ENCODE measurements at places on chromosomes 13 and 19. TPM values are rescaled to one million over a fixed set of nuclear protein-coding genes. Genes with fewer than 3 reads are reported as not detected.

DNA sequence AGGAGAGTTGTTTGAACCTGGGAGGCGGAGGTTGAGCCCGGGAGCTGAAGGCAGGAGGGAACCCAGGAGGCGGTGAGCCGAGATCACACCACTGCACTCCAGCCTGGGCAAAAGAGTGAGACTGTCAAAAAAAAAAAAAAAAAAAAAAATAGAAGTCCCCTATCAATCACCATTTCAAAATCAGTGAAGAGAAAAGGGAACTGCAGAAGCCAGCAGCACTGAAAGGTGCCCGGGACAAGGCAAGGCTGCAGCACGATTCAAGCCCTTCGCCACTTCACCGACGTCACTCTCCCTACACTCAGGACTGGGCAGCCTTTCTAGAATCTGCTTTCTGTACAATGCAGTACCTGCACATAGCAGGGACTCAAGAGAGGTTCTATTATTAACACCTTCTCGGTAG lies 21.9 kb upstream of the USP12 start:
- no peaks in the 10 kb centered on the region for H3K27me3 ChIP-seq
- DNase-seq = no peak
- H3K4me3 ChIP-seq = no peak overlapping the region
- H3K36me3 ChIP-seq = no peaks in the 10 kb centered on the region

DNA sequence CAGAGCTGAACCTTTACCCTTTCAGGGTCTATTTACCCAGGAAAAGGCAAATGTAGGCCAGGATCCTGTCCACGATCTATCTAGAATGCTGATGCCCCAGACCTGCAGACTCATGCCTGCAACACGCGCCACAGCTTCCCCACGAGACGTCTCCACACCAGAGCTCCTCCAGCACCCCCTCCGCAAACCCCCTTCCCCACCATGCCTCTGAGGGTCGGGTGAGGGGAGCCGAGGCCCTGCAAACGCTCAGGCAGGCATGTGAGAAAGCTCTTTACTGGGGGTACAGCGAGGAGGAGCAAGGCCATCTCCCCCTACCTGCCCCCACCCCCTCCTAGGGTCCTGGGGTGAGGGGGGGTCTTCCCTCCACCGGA lies 8.9 kb downstream of the DYRK1B start:
- peaks cover 24% of the 10 kb centered on the region for H3K36me3 ChIP-seq
- H3K4me1 ChIP-seq = peaks cover 12% of the 10 kb centered on the region
- DNase-seq = no peak
- no peaks in the 10 kb centered on the region for H3K27me3 ChIP-seq
- no peak overlapping the region for H3K4me3 ChIP-seq

GRCh38 chr13:50124536-50125303 lies 109.5 kb downstream of the KCNRG start:
- H3K36me3 ChIP-seq = peaks cover 27% of the 10 kb centered on the region
- H3K4me1 ChIP-seq = peaks cover 49% of the 10 kb centered on the region
- peak overlapping the region; percentile 89 for H3K27ac ChIP-seq
- H3K4me3 ChIP-seq = peak overlapping the region; percentile 81
- peak; percentile 95 for DNase-seq
- peaks cover 23% of the 10 kb centered on the region for H3K27me3 ChIP-seq

Gene LATS2
- 3.2 TPM for total RNA-seq

DNA sequence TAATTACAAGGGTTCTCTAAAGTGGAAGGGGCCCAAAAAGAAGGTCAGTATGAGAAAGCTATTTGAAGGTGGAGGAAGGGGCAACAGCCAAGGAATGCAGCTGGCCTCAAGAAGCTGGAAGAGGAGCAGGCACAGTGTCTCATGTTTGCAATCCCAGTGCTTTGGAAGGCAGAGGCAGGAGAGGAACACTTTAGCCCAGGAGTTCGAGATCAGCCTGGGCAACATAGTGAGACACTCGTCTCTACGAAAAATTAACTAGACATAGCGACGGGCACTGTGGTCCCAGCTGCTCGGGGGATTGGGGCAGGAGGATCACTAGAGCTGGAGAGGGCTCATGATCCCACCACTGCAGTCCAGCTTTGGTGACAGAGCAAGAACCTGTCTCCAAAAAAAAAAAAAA lies 656 bp upstream of the NEK3 start:
- DNase-seq = no peak
- H3K27ac ChIP-seq = peak overlapping the region; percentile 83
- peaks cover 52% of the 10 kb centered on the region for H3K4me1 ChIP-seq
- H3K36me3 ChIP-seq = no peaks in the 10 kb centered on the region
- H3K4me3 ChIP-seq = peak overlapping the region; percentile 82

Gene CCDC70
- not detected for total RNA-seq

DNA sequence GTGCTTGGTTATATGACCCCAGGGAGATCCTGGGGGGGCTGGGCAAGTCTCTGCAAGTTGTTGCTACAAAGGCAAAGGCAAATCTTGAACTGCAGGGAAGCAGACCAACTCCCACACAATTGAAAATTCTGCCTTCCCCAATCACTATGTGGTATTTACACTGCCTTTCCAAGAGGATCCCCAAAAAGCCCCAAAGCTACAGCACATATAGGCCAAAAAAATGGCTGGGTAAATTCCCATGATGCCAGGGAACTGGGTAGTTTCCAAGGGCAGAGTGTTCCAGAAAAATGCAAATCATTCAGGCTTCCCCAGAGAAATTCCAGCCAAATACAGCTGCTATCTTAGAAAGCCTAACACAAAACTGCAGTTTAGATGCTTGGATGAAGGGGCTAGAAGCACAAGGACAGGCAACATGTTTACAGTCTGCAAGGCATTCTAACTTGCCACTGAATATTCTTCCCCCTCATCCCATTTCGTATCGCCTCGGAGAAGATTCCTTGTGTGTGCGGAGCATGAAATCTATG lies 6.2 kb downstream of the FOXO1 start:
- H3K4me1 ChIP-seq = peaks cover 66% of the 10 kb centered on the region
- no peaks in the 10 kb centered on the region for H3K27me3 ChIP-seq
- DNase-seq = no peak
- H3K4me3 ChIP-seq = no peak overlapping the region

DNA sequence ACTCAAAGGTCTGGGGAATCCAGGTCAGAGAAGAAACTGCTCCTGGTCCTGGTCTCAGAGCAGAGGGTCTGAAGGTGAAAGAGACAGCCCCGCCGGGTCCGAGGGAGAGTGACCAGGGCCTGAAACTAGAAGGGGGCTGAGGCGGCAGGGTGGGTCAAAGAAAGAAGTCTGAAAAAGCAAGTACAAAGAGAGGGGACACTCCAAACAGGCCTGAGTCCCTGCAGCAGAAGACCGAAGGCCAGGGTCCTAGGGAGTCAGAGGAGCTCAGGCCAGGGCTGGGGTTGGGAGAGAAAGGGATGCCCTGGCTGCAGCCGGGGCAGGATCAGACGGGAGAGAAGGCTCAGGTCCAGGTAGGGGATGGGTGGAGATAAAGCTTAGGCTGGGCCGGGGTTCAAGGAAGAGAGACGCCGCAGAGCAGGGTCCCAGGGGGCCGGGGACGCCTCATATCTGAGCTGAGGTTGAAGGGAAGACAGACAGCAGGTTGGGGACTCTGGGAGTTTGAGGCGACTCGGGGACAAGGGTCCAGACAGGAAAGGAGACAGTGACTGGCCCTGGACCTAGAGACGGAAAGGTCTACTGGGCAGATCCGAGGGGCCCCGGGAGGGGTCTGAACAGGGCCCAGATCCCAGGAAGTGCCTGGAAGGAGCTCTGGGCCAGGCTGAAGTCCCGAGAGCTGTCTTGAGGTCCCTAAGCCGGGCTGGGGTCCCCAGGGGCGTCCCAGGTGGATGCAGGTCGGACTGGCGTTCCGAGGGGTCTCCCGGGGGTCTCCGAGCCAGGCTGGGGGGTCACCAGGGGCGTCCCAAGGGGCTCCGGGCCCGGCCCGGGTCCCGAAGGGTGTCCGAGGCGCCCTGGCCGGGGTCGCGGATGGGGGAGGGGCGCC lies 795 bp downstream of the MLLT1 start:
- H3K36me3 ChIP-seq = peaks cover 3% of the 10 kb centered on the region
- H3K27ac ChIP-seq = peak overlapping the region; percentile 90
- H3K27me3 ChIP-seq = peaks cover 6% of the 10 kb centered on the region
- H3K4me1 ChIP-seq = peaks cover 34% of the 10 kb centered on the region
- peak overlapping the region; percentile 90 for H3K4me3 ChIP-seq
- DNase-seq = no peak

- no peak overlapping the region for H3K4me3 ChIP-seq
- DNase-seq = no peak
- H3K4me1 ChIP-seq = peaks cover 12% of the 10 kb centered on the region
- no peaks in the 10 kb centered on the region for H3K36me3 ChIP-seq
- peaks cover 3% of the 10 kb centered on the region for H3K27me3 ChIP-seq
These were observed 43.8 kb downstream of the DCT start for GRCh38 chr13:94435604-94436226.

GRCh38 chr13:41631296-41631965 lies 174.1 kb downstream of the RGCC start:
- H3K4me1 ChIP-seq = peaks cover 4% of the 10 kb centered on the region
- no peak for DNase-seq
- H3K4me3 ChIP-seq = no peak overlapping the region
- H3K27ac ChIP-seq = no peak overlapping the region
- H3K27me3 ChIP-seq = no peaks in the 10 kb centered on the region

Gene BICRA
- total RNA-seq = 25.5 TPM

DNA sequence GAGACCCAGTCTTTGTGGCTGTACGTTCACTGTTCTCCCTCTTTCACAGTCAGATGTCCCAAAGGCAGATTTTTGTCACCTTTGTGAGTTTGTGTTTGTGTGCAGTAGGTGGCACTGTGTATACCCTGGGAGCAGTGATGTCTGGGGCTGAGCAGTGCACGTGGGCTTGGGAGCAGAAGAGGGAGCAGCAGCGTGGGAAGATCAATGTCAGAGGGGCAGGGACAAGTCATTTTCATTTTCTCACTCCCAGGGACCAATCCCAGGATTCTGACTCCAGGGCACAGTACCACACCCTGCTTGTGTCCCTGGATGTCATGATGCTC lies 2.0 kb upstream of the PSG6 start:
- H3K36me3 ChIP-seq = no peaks in the 10 kb centered on the region
- DNase-seq = no peak
- peaks cover 4% of the 10 kb centered on the region for H3K27me3 ChIP-seq
- no peaks in the 10 kb centered on the region for H3K4me1 ChIP-seq
- no peak overlapping the region for H3K4me3 ChIP-seq

Gene PRTN3
- not detected for total RNA-seq

DNA sequence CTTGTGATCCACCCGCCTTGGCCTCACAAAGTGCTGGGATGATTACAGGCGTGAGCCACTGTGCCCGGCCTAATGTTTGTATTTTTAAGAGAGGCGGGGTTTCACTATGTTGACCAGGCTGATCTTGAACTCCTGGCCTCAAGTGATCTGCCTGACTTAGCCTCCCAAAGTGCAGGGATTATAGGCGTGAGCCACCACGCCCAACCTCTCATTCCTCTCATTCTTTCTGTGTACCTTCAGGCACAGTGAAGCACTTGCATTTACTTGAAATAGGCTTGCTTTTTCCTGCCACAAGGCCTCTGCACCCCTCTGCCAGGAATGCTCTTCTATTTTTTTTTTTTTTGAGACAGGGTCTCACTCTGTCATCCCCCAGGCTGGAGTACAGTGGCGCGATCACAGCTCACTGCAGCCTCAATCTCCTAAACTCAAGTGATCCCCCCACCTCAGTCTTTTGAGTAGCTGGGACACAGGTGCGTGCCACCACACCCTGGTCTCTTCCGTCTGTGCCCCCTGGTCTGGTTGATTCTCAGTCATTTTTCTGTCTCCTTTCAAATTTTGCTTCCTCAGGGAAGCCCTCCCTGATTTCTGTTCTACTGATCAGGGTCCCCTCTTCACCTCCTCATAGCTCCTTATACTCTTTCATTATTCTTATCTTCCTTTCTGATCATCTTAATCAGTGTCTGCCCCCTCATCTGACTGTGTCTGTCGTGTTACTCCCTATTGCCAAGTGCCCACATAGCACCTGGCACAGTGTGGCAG lies 15.1 kb downstream of the ACTMAP start:
- H3K36me3 ChIP-seq = peaks cover 32% of the 10 kb centered on the region
- H3K27ac ChIP-seq = no peak overlapping the region
- no peak for DNase-seq
- H3K4me3 ChIP-seq = no peak overlapping the region
- no peaks in the 10 kb centered on the region for H3K27me3 ChIP-seq
- peaks cover 5% of the 10 kb centered on the region for H3K4me1 ChIP-seq

- peaks cover 55% of the 10 kb centered on the region for H3K4me1 ChIP-seq
- peak overlapping the region; percentile 87 for H3K4me3 ChIP-seq
- peaks cover under 1% of the 10 kb centered on the region for H3K36me3 ChIP-seq
- no peak for DNase-seq
- no peaks in the 10 kb centered on the region for H3K27me3 ChIP-seq
These were observed 1.2 kb downstream of the FRY start for GRCh38 chr13:32032759-32033158.

Gene ZNF433
- total RNA-seq = 0.33 TPM

DNA sequence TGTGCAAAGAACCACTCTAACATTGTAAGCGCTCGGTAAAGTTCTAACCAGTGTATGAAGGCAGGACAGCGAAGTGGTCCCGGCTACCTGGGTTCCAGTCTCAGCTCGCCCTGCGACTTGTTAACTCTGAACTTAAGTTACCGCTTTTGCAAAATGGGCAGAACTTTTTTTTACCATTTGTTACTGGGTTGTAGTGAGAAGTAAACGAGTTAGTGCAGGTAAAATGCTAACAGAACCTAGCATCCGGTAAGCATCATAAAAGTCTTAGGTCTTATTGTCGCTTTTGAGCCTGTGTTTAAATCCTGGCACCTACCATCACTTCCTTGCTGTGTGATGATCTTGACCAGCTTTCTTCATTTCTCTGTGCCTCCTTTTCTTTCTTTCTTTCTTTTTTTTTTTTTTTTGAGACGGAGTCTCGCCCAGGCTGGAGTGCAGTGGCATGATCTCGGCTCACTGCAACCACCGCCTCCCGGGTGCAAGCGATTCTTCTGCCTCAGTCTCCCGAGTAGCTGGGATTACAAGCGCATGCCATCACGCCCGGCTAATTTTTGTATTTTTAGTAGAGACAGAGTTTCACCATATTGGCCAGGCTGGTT lies 734 bp upstream of the TRMT1 start:
- no peaks in the 10 kb centered on the region for H3K27me3 ChIP-seq
- H3K4me3 ChIP-seq = peak overlapping the region; percentile 93
- H3K27ac ChIP-seq = peak overlapping the region; percentile 95
- peaks cover 12% of the 10 kb centered on the region for H3K36me3 ChIP-seq
- H3K4me1 ChIP-seq = peaks cover 47% of the 10 kb centered on the region

Gene C19orf85
- total RNA-seq = not detected

Data from activated CD4-positive, alpha-beta T cell treated with anti-CD3 and anti-CD28 coated beads, Interleukin-2, amount 10 ng/mL, durations not matched to agents 7 days and 5 days (primary cell).